ENCODE measurements at places on chromosomes 6 and 20. TPM values are rescaled to one million over a fixed set of nuclear protein-coding genes. Genes with fewer than 3 reads are reported as not detected.

The KCNQ2 gene
- polyA plus RNA-seq: not detected

DNA sequence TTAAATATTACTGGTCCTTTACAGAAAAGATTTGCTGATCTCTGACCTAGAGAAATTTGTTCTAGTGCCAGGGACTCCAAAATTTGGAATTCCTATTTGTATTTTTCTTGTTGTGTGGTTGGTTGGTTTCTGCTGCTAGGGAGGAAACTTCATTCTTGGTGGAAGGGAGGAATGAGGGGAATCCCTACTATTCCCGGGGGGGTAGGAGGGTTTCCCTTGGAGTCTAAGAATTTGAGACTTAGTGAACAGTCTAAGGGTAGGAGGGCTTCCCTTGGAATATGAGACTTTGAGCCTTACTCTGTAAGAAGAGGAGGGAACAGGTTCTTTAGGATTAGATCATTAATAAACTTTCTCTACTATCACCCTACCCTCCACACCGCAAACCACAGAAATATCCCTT, 67.1 kb upstream of the ADGRF1 start:
- DNase-seq: no peak

- DNase-seq: no peak
These were observed 773 bp downstream of the SMAP1 start for GRCh38 chr6:70668499-70668812.

The FNDC1 gene
- 0.01 TPM for polyA plus RNA-seq

The HLA-DRB5 gene
- polyA plus RNA-seq: not detected

GRCh38 chr6:64932486-64932885, 774.5 kb downstream of the EYS start:
- no peak for DNase-seq

- DNase-seq: no peak
These were observed 12.2 kb downstream of the MMP24 start for GRCh38 chr20:35238735-35239134.

GRCh38 chr6:67606906-67607828, 1027.9 kb upstream of the ADGRB3 start:
- no peak for DNase-seq

The TMEM242 gene
- polyA plus RNA-seq: 8.6 TPM

DNA sequence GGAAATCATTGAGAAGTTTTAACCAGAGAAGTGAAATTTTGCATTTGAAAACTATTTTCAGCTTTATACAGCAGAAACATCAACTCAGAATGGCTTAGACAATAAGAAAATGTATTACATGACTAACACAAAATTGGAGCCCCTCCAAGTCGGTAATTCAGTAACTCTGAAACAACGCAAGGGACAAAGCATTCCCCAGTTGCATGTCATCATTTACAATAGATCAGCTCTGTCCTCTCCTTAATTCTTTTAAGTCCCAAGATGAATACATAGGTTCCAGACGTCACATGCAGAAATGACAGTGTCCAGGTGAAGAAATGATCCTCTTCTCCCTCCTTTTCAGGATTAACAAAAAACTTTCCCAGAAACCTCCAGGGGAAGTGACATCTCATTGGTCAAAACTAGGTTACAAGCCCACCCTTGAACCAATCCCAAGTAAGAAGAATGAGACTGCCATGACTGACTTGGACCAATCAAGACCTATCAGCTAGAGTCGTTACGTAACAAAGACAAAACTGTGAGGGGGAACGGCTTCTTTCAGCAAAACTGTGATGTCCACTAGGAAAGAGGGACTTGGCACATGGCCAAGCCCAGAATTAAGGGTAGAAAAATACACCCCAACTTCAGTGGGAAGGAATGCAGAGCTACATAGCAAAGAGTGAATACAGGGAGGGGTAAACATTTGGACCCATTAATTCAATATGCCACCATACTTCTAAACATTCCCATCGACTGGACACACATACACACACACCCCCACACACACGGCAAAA, 149.8 kb upstream of the PRND start:
- no peak for DNase-seq

GRCh38 chr20:17868151-17868550, 100.4 kb downstream of the SNX5 start:
- DNase-seq: no peak

DNA sequence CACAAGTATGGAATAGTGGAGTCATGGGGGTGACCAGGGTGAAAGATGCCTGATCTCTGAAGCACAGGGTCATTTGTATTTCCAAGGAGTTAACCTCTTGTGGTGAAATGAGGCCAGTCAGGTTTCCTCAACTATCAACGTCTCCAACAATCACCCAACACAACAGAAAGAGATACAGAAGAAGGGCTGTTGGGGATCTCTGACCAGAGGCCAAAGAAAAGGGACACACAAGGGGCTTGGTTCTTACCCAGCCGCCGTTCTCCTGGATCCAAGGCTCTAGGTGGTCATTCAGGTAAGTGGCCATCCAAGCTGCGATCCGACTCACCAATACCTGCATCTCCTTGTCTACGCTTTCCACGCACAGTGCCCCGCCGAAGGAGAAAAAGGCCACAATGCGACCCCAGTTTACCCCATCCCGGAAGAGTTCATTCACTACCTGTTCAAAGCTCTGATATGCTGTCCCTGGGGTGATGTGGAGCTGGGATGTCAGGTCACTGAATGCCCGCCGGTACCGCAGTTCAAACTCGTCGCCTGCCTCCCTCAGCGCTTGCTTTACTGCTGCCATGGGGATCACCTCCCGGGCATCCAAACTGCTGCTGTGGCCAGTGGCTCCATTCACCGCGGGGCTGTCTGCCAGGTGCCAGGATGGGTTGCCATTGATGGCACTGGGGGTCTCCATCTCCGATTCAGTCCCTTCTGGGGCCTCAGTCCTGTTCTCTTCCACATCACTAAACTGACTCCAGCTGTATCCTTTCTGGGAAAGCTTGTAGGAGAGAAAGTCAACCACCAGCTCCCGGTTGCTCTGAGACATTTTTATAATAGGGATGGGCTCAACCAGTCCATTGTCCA, 1.0 kb downstream of the BCL2L1 start:
- DNase-seq: no peak

GRCh38 chr6:72975352-72975752, 249.9 kb downstream of the KHDC1L start:
- no peak for DNase-seq

GRCh38 chr6:168877821-168878282, 375.8 kb downstream of the THBS2 start:
- DNase-seq: no peak

DNA sequence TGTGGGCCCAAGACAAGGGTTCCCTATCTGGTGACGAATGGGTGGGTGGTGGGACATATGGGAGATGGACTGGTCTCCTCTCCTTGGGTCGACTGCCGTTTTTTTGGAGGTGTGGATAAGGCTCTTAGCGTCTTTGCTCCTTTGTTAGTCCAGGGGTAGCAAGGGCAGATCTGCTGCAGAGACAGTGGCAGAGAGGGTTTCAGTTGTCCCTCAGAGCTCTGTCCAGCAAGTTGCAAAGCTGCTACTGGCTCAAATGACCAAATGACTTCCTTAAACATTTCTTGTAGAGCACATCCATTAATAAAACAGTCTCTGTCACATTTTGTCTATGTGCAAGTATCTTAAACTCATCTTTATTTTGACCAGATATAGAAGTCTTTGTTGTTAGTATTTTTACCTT, 508.0 kb upstream of the ADGRB3 start:
- DNase-seq: no peak

DNA sequence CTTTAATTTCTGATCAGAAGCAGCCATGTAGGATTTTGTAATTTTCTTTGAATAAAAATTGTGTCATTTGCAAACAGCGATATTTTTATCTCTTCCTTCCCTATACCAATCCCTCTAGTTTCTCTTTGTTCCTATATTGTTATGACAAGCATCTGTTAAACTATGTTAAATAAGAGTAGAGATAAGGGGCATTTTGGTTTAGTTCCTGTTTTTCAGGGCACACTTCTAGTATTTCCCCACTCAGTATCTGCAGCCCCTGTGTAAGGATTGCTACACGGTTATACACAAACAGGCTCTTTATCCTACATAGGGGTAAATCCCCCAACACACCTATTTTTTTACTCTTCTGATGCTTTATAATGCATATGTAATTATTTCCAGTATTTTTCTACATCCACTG, 42.1 kb downstream of the TRERF1 start:
- no peak for DNase-seq

DNA sequence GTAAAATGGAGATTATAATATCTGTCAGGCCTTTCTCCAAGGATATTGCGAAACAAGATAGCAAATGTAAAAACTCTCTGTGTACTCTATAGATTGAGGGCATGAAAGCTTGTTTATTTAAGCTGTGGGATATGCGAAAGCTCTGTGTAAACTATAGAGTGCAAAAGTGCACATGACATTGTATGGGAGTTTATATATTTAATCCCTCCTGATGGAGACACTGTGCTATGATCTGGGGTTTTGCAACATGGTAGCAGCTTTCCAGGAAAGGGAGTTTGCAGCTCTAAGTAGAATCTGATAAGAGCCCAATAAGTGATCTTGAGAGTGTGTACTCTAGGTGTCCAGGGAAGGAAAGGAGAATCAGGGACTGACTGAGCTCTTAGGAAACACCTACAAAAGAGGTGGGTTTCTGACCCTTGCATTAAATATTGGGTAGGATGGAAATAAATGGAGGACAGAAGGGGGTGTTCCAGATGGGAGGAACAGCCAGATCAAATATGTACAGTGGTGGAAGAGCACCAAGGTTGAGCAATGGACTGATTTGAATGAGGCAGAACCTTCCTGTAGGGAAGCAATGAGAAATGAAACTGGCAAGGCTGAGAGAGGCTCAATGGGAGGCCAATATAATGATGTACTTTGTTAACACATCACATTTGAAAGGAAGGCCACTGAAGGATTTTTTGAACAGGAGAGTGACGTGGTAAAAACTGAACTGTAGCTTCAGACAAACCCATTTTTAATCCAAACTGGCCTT, 450.1 kb downstream of the GJA1 start:
- DNase-seq: peak; percentile 72

DNA sequence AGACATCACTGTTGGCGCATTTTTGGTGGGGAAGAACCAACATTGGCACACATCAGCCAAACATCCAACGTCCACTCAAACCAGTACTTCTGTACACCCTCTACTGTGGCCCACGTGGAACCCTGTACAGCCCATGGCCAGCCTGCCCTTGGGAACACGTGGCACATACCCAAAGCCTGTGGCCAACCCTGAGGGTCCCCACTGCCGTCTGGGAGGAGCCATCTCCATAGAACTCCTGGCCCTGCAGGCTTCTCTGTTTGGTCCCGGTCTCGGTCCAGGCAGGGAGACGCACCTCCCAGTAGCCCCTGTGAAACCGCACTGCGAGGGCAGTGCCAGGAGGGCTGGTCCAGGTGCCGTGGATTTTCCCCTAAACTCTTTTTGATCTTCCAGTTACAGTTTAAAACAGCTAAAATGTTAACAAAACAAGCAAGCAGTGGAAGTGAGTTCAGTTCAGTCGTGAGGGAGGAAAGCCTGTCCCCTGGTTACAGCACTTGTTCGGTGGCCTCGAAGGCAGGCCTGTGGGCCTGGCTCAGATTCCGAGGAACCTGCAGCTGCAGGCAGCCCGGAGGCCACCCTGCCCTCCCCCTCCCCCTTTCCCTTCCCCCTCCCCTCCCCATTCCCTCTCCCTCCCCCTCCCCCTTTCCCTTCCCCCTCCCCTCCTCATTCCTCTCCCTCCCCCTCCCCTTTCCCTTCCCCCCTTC, 233.7 kb downstream of the DLL1 start:
- no peak for DNase-seq

The TSHZ2 gene
- polyA plus RNA-seq: not detected

GRCh38 chr6:45253453-45253852, 74.7 kb upstream of the RUNX2 start:
- DNase-seq: no peak

DNA sequence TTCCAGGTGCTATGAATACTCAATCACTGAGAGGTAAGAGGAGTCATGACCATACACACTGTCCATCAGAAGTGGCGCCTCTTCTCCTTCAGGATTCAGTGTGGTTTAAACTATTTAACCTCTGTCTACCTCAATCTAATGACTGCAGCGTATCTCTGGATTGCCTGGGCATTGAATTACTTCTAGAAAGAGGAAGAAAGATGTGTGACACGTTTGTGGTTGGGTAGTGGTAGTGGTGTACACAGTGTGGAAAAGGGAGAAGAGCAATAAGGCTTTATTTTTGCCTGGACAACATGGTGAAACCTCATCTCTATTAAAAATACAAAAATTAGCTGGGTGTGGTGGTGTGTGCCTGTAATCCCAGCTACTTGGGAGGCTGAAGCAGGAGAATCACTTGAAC, 38.0 kb upstream of the ECHDC1 start:
- DNase-seq: no peak

The DAAM2 gene
- polyA plus RNA-seq: 3.5 TPM

DNA sequence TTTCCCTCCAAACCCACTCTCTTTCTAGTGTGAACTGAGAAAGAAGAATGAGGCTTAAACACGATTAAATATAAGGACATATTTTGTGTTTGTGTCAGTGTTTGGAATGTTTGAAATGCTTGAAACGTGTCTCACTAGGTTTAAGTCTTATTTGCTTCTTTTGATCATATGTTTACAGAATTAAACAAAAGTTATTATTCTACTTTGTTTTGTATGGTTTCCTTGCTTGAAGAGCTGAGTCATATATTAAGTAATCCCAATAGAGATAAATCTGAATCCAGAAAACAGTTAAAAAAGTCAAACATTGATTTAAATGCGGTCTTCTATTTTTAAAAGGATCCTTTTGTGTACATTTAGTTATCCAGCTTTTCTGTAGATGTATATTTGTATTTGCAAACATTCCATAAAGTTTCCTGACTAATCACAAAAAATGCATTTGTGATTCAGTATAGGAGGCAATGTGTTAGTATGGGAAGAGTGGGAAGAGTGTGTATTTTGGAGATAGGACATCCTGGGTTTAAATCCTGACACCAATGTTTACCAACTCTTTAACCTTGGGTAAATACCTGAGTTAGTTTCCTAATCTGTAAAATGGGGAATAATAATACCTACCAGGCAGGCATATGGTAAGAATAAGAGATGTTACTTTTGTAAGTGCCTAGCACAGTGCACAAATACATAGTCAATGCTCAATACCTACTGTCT, 72.9 kb downstream of the TSBP1 start:
- peak; percentile 18 for DNase-seq

DNA sequence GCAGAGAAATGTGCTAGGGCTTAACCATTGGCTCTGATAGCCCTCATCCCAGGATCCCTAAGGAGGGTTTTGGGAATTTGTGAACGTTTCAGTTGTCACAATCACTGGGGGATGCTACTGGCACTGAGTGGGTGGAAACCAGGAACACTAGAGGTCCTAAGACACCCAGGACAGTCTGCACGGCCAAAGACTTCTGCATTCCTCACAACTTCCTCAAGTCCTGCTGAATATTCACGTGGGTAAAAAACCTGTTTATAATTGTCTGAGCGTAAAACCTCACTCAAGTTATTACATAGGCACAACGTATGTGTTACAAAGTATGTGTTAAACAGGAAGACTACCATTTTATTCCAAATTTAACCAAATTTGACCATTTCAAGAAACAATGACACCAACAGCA, 52.4 kb downstream of the GMDS start:
- DNase-seq: no peak

- DNase-seq: no peak
These were observed 47.8 kb upstream of the NXT1 start for GRCh38 chr20:23302801-23303200.

Measured in AG04450 (cell line).